Gastroesophageal sphincter (tissue), 4 donors: ENCODE measurements at places on chromosomes 16 and 17.

DNA sequence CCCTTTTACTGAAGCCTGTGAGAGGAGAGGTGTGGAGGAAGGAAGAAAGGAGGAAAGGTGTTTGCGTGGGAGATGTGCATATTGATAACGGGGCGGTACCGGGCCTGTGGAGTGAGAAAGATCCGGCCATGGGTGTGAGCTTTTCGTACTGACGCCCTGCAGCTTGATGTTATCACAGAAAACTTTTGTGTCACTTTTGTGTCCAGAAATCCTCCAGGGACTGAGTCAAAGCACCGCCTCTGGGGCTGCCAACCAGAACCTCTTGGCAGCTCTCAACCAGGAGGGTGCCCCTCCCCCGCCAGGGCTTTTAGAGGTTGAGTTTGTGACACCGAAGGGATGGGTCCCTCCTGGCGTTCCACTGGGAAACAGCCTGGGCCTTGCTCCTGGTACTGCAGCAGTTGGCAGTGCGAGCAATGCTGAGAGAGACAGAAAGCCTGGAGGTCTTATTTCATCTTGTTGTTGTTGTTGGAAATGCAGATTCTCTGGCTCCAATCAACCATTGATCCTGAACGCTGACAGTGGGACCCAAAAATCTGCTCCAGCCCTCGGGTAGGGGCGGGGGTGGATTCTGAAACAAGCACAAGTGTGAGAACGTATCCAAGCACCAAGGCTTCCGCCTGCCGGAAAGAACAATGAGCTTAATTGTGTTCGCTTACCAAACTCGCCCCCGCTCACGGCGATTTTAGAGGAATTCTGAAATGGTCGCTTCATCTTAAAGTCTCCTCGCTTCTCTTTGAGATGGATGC is 65.0 kb downstream of the CRISPLD2 start:
- no peak for ATAC-seq

DNA sequence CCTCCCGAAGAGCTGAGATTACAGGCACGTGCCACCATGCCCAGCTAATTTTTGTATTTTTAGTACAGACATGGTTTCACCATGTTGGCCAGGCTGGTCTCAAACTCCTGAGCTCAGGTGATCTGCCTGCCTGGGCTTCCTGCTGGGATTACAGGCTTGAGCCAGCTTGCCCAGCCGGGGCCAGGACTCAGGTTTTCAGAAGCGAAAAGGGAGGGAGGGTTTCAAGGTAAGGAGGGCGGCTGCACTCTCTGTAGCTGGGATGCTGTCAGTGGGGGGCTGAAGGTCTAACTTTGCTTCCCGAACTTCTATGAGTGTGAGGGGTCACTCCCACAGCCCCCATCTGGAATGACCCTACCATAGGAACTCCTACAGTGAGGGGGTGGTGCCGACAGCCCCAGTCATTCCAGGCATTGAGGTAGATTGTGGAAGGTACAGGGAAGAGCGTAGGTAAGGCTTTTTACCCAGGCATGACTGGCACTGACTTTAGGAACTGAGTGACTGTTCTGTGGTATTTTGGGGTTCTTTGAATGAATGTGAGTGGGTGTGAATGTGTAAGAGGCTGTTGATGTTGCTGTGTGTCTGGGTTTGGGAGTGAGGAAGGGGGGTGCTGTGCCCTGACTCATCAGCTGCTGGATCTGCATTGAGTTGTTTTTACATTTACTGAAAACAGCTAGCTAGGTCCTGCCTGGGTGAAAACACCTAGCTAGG is 3.8 kb upstream of the C1QL1 start:
- ATAC-seq = no peak

DNA sequence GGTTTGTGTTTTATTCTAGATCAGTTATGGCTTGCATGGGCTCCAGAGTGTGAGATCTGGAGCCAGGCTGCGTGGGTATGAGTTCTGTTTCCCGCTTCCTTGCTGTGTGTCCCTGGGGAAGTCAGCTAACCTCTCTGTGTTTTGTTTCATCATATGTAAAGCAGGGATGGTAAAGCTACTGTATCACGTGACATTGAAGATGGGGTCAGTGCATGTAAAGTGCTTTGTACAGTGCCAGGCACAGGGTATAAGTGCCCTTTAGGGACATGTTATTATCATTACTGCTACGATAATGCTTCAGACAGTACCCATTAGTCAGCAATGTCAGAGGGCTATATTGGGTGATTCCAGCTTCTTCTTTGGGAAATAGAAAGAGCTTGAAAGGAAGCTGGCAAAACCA is 186.2 kb downstream of the FOXL1 start:
- no peak for ATAC-seq

DNA sequence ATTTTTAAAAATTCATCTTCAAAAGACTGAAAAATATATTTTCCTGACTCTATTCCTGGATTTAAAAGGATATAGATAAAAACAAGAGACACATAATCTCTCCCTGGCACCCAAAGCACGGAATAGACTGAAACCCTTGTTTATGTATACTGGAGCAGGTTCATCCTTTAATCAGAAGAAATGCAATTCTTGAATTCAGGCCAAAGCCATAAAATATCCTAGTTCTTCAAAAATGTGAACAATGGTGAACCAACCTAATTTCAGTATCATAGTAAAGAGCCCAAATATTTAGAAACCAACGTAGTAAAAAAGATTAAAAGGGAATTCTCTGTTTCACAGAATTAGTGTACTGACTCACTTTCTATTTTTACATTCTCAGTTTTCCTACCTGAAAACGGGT is 188.5 kb upstream of the C17orf78 start:
- ATAC-seq = no peak

DNA sequence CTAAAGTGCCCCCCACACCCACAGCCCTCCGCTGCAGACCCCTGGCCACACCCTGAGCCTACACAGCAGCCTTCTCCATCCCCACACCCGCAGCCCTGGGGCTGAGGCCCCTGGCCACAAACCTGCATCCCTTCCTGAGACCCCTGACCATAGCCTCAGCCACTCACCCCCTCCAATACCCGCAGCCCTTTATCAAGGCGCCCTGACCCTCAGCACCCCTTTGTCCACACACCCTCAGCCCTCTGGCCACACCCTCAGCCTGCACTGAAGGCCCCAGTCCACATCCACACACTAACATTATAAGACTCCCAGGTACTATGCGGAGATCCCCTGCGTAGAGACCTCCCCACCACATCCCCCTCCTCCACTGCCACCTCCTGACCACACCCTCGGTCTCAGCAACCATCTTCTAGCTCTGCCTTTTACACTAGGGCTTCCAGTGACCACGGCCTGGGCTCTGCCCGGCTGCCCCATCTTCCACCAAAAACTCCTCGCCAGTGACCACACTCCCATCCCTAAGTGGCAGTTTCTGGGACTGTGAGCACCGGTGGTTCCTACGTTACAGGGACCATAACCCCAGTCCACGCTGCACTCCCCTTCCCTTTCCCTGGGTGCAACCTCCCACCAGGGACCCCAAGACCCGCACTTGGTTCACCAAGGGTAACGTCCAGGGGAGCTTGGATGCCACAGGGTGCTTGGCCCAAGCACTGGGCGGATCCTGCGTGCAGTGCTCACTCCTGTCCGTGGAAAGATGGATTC is 818 bp downstream of the TPPP3 start:
- no peak for ATAC-seq

- ATAC-seq = no peak
These were observed 7.3 kb downstream of the SPATA2L start for GRCh38 chr16:89693931-89694783.

GRCh38 chr17:65278050-65278819 is 141.1 kb downstream of the RGS9 start:
- ATAC-seq = peak; percentile 75

DNA sequence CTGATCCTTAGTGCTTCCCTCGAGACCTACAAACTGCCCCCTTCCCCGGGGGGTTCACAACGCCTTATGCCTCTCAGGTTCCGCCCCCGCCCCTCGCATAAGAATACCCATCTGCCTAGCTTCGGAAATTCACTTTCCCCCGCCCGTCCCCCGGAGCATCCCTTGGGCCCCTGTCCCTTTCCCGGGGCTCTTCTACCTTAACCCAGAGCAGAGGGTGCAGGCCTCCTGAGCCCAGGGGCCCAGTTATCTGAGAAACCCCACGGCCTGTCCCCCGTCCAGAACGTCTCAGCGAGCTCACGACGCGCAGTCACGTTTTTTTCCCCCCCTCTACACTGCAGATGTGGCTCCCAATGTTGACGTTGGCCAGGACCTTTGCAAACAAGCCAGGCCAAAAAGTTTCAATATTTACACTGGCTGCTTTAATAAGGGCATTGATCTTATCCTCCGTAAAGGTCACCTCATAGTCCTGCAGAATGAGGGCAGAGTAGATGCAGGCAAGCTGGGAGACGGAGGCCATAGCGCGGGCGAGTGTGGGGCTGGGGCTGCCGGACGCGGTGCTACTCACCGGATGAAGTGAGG is 1.4 kb upstream of the NBR1 start:
- ATAC-seq = peak; percentile 10
